ENCODE measurements at places on chromosomes 7 and 10.

- no peak for DNase-seq
Observed at GRCh38 chr7:17690030-17690429, 250.3 kb downstream of the SNX13 start.

GRCh38 chr7:12557282-12557681, 13.2 kb upstream of the SCIN start:
- no peak for DNase-seq

DNA sequence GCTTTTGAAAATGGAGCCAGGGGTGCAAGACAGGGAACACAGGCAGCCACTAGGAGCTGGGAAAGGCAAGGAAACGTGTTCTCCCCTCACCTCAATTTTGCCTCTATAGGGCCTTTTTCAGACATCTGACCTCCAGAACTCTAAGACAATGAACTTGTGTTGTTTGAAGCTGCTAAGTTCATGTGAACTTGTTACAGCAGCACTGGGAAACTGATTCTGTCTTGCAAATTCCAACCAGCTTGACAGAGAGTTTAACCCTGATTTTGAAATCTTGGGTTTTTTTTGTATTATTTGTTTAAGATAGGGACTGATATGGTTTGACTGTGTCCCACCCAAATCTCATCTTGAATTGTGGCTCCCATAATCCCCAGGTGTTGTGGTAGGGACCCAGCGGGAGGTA, 852.9 kb downstream of the LRMDA start:
- no peak for DNase-seq

GRCh38 chr7:17946591-17946990, 6.3 kb upstream of the SNX13 start:
- DNase-seq, result no peak

DNA sequence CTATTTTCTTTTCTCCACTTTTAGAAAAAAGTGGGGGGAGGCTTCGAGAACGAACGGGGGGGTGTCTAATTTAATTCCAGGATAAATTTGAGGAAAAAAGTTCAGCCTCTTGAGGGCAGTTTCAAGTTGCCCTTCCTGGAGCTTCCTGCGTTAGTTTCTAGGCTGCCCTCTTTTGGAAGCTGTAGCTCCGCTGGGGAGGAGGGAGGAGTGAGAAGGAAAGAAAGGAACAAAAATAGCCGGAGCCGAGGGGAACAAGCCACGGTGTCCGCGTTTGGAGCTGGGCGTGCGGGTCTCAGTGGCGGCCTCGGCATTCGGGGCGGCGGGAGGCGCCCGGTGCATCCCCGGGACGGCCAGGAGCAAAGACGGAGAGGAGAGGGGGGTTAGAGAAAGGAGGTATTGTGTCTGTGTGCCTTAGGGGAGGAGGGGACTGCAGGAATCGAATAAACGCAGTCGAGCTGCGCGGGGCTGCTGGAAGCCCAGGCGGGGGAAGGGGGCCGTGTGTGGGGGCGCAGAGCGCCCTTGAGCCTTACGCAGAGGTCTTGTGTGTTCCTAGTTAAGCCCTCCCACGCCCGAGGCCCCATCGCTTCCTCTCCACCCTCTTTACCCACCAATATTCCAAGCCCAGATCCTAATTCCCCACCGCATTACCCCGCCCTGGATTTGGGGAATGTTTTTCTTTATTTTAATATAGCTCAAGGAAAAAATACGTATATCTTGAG, 2.0 kb upstream of the TNRC18 start:
- DNase-seq, result no peak

- no peak for DNase-seq
Observed at GRCh38 chr7:69593511-69593910, 4.8 kb upstream of the AUTS2 start.

DNA sequence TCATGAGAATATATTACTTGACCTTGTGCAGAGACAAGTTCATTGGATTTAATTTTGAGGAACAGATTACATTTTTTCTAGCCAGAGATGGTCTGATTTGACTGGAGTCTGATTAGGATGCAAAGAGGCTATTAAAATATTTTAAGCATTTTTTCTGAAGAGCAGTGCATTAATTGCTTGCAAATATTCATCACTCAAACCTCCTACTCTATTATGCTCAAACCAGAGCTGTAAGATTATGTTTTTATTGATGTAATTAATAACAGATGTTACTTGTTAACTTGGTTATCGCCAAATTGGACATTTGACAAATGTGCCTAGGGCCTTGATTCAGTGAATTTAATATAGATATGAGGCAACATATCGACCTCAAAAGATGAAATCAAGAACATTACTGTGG, 160.9 kb upstream of the SLC13A1 start:
- DNase-seq, result no peak

DNA sequence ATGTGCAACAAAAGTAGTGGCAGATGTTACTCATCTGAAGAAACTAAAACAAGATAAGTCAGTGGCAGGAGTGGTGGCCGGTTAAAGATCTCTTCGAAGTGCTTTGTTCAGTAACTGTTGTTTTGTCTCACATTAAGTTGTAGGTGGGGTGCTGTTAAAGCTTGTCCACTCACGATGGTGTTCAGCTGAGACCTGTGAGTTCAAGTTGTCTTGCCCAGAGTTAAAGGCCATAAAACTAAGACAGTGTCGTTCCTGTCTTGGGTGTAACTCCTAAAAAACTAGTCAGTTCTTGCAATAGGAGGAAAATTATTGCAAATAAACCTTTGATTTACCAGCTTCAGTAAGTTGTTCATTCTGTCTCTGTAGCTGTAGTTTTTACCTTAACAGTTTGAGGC, 857 bp upstream of the FOXP2 start:
- no peak for DNase-seq

DNA sequence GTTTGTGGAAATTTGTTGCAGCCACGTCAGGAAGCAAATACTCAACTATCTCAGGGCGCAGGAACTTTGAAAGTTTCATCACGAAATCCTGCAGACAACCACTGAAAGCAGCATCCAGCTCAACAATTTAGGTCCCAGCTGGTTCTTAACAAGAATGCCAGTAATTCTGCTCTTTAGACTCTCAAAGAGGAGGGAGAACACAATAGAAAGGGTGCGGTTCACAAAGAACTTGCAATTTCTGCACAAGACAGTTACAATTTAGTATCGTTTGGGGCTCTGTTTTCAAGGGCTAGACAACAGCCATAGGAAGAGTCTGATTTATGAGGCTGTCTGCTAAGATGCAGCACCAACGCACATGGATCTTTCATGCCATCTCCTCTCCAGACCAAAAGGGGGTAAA, 223.1 kb downstream of the FGFR2 start:
- no peak for DNase-seq

GRCh38 chr10:119041326-119041725, 11.8 kb downstream of the NANOS1 start:
- DNase-seq, result no peak

DNA sequence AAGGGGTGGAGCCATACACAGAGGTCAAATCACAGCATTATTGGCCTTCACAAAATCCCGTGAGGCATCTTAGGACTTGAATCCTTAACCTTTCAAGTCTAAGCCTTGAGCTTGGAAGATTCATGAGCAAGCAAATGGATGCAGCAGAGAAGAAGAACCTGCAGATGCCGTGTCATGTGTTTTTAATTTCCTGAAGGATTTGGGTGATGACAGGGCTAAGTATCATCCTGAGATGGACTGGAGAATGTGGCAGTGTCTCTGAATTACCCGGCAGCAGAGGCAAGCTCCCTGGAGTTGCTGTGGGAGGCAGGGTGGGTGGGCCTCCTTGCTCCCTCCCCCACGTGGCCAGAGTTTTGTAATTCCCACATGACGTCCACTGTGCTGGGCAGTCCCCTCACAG, 50.8 kb downstream of the GCC1 start:
- DNase-seq, result no peak

DNA sequence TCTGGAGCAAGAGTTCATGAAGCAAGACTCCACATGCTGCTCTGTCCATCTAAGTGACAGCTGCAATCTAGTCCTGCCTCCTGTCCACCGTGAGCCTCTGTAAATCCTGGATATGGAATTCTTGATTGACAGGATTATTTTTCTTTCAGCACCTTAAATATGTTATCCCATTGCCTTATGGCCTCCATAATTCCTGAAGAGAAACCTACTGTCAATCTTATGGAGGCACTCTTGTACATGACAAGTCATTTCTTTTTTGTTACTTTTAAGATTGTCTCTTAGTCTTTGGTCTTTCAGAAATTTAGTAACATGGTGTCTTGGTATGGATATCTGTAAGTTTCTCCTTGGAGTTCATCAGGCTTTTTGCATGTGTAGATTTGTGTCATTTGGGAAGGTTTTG, 82.8 kb downstream of the NPSR1 start:
- no peak for DNase-seq

GRCh38 chr7:123864966-123865365, 20.0 kb downstream of the HYAL4 start:
- no peak for DNase-seq

DNA sequence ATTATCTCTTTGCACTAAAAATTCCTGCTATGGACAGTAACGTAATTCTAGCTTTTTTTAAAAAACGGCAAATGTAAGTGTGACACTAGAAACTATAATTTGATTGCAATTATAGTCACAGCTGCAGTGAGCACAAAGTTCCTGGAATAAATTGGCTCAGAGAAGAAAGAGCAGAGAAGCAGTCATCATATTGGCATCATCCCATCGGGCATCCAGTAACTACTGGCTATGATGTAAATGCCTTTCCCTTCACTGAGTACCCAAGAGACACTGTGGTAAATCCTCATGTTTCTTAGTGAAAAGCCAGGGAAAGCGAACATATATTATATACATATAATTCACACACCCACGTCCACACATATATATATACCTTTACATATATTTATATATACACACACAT, 43.6 kb downstream of the PIP4K2A start:
- DNase-seq, result no peak

GRCh38 chr10:35351021-35351420, 14.7 kb downstream of the CCNY start:
- DNase-seq, result no peak

GRCh38 chr7:46032353-46032752, 111.3 kb upstream of the IGFBP3 start:
- DNase-seq, result no peak

- DNase-seq, result no peak
Observed at GRCh38 chr10:84214046-84214572, 11.2 kb downstream of the LRIT2 start.

GRCh38 chr10:31617757-31618156, 298.7 kb downstream of the ZEB1 start:
- no peak for DNase-seq

DNA sequence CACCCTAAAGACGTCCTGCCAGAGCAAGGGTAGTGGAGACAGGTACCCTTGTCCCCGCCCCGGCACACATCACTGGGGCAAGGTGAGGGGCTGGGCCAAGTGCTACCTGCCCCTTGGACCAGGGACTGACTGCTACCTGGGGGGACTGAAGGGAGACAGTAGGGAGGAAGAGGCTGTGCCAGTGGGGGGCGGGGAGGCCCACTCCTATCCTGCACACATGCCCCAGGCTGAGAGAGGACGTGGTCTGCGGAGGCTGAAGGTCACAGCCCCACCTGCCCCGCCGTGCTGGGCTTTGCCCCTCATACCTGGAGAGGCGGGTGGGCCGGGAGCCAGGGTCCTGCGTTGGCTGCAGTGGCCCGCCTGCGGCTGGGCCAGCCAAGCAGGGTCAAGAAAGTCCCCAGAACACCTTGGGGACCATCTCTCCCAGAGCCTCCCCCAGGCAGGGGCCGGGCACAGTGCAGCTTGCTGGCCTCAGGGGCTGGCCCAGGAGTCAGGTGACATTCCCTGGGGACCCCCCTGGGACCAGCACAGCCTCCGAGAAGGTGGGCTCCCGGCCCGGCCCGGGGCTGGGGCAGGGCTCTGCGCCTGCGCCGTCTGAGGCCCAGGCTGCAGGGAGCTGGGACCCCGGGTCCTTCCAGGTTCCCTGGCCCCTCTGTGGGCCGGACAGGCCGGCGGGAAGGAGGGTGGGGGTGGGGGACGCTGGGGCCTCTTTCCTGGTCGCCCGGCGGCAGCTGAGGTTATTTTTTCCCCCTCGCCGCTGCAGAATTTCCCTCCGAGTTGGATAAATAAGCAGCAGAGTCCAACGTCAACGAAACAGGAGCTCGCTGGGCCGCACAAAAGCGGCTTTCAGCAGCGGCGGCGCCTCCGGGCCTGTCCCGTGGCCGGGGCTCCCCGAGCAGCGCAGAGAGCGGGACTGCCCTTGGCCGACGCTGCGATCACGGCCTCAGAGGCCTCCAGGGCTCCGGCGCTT, 9.8 kb upstream of the FZD9 start:
- no peak for DNase-seq

- DNase-seq, result peak; percentile 13
Observed at GRCh38 chr7:123871998-123872867, 27.3 kb downstream of the HYAL4 start.

- DNase-seq, result no peak
Observed at GRCh38 chr10:36493516-36493880, 631.9 kb upstream of the ANKRD30A start.

DNA sequence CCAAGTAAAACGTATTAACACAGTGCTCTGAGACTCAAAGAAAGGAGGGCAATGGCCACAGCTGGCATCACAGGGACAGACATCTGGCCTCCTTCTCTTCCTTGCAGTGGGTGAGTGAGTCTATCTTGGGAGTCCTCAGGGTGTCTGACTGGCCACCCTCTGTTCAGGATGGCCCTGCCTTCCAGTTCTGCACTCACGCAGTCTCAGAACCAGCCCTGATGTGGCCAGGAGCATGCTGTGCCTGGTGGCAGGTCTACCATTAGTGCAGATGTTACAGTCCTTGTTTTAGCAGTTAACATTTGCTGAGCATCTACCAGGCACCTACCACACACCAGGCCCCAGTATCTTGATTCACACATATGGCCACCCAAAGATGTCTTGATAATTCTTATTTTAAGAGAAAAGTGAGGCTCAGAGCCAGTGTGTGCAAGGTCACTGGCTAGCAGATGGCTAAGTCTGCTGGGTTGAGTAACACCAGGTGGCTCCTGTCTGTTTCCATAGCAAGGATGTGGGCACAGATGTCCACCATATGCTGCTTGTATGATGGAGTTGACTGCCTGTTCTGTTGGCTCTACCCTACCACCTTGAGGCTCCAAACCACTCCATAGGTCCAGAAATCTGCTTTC, 23.2 kb upstream of the ARHGAP22 start:
- no peak for DNase-seq

- DNase-seq, result no peak
Observed at GRCh38 chr7:75711656-75712514, 26.9 kb downstream of the HIP1 start.

GRCh38 chr10:118020365-118020764, 26.4 kb downstream of the RAB11FIP2 start:
- DNase-seq, result no peak

DNA sequence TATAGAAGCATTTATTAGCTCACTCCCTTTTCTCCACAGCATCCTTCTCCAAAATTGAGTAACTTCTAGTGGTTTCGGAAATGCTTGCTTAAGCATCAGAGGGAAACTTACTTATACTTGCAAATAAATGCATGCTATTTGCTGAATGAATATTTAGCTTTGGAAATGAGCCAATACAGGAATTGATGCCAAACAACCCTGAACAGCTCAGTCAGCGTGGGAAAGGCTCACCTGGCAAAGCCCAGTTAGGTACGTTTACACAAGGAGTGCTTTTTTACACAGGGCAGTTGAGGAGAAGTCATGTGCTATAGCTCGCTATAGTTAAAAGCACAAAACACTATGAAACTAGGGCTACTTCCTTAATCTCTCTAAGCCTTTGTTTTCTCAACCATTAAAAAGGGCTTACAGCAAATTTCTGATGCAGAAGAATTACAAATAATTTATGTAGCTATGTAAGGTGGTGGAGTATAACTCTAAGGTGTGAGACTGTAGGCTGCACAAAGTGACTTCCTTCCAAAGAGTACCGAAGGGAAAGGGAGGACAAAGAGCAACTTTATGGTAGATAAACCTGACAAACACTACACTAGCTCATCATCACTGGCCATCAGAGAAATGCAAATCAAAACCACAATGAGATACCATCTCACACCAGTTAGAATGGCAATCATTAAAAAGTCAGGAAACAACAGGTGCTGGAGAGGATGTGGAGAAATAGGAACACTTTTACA, 498.2 kb downstream of the PHTF2 start:
- no peak for DNase-seq
